Activated T-cell treated with anti-CD3 and anti-CD28 coated beads, Interleukin-2, amount 50 U/mL, for 1 hour (primary cell): ENCODE measurements at places on chromosomes 1 and 21.
A peak's percentile ranks its signal among the peaks of the same experiment; 100 is the strongest.

DNA sequence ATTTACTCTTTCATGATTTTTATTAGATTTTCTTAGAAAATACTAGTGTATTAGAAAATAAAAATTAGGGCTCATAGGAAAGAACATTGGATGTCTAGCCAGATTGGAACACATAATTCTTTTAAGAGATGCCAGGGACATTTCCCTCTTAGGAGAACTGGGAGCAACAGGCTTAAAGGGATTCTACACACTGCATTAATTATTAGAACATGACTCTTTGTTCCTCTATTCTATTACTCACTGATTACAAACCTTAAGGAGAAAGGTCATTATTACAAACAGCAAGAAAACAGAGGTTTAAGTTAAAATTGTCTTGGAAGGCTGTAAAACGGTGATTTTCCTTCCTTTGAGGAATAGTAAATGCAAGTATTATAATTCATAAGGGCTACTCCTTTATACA lies 32.9 kb upstream of the VAV3 start:
- DNase-seq, result no peak

- peak; percentile 48 for DNase-seq
Observed at GRCh38 chr1:202165267-202165941, 5.0 kb upstream of the PTPN7 start.

DNA sequence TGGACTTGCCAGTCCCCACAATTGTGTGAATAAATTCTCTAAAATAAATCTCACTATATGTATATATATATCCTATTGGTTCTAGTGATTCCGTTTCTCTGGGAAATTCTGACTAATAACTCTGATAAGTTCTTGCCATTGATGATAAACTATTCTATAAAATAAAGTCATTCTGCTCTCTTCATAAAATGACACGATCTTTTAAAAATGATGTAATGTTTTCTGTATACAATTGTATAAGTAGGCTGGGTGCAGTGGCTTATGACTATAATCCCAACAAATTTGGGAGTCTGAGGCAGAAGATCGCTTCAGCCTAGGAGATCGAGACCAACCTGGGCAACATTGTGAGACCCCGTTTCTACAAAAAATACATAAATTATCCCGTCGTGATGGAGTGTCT lies 541.0 kb upstream of the ADGRL4 start:
- DNase-seq, result no peak

- no peak for DNase-seq
Observed at GRCh38 chr1:5001466-5001865, 347.1 kb downstream of the AJAP1 start.

DNA sequence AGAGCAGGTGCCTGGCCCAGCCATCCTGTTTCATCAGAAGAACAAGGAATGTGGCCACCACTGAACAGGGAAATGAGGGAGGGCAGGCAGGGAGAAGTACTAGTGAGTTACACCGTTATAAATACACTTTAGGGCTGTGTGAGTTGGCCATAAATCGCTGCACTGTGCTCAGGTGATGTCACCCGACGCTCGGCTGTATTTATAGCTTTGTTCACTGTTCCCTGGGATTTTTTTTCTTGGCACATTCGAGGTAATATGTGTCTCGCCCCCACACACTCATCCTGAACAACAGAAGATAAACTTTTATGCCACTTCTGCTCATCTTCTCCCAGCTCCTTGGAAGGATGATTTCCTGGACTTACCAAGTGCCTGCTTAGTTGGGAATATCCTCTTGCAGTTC lies 9.0 kb upstream of the KIRREL1 start:
- no peak for DNase-seq

DNA sequence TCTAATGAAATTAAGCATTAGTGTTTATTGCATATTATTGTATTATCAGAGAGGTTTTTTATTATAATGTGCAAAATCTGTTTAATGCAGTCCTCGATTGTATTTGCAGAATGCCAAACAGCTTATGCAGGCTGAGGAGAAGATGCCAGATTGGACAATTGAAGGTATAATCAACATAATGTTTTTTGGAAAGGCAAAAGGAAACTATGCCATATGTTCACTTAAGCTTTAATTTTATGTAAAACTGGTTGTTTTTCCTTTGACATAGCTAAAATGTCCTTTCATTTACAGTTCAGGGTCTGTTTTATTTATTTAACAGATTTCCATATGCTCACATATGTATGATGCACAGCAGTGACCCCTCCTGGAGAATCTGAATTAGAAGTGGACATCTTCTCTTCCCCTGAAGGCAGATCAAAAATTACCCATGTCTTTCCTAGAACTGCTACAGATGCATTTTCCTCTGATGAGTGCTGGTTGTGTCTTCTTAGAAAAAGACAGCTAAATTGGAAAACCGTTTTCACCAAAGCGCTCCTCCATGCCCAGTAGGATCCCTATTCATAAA lies 143.5 kb upstream of the USH2A start:
- no peak for DNase-seq

DNA sequence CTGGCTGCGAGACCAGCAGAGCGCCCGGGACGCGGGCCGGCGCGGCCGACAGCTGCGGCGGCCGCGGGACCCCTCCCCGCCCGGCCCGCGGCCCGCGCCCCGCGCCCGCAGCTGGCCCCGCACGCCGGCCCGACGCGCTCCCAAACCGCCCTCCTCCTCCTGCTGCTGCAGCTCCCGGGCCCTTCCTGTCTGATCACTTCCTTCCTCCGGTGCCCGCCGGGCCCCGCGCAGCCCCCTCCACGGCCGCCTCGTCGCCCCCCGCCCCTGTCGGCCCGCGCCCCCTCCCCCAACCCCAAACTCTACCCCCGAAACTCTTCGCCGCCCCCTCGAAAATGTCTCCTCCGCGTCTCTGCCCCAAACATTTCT lies 594 bp downstream of the LUZP1 start:
- no peak for DNase-seq

GRCh38 chr1:206002871-206003801 lies at the start of gene RAB7B:
RAB7B (minus strand) TSS chr1:206003395; CDS start chr1:205994135, 9,260 bp downstream.
- DNase-seq, result no peak

GRCh38 chr1:234655328-234656069 lies 45.5 kb upstream of the IRF2BP2 start:
- no peak for DNase-seq

- no peak for DNase-seq
Observed at GRCh38 chr1:17540255-17541001, 930 bp downstream of the ARHGEF10L start.

- DNase-seq, result no peak
Observed at GRCh38 chr1:59136541-59137275, 160.2 kb upstream of the FGGY start.

DNA sequence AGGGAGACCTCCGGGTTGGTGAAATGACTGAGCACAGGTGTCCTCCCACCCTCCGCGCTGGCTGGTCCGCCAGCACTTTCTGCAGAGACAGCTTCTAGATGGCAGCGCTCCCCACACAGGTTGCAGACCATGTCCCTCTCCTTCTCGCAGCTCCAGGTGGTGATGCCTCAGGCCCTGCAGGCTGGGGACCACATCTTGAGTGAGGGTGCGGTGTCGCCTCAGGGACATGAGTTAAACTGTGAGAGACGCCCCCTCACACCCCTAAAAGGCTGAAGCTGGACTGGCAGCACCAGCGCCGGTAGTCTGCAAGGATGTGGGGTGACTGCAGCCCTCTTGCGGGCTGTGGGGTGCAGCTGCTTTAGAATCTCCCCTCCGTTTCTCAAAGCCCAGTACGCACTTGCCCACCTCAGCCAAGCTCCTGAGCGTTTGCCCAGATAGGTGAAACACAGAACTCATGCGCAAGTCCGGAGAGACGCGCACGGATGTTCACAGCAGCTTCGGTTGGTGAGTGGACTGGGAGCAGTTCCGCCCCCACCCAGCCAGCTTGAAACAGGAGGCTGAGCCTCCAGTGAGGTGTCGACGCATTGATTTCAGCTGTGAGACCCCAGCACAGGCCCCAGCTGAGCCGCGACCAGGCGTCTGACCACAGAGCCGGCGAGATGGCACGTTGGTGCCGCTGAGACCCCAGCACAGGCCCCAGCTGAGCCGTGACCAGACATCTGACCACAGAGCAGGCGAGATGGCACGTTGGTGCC lies 28.6 kb downstream of the COL6A1 start:
- DNase-seq, result no peak

- no peak for DNase-seq
Observed at GRCh38 chr1:228276901-228277490, 69.2 kb downstream of the OBSCN start.

DNA sequence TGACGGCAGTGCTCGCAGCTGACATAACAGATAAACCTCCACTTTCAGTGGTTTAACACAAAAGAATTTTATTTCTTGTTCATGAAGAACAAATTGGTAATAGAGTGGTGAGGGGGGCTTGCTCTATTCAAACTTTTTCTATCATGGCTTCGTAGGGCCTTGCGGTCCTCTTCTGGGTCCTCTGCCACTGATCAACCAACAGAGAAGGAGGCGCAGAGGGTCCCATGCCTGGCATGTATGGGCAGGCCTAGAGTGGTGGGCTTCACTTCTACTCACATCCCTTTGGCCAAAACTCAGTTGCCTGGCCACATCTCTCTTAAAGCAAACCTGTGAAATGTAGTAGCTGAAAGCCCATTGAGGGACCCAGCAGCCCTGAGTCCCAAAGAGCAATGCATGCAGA lies 460.5 kb downstream of the SIPA1L2 start:
- DNase-seq, result no peak

DNA sequence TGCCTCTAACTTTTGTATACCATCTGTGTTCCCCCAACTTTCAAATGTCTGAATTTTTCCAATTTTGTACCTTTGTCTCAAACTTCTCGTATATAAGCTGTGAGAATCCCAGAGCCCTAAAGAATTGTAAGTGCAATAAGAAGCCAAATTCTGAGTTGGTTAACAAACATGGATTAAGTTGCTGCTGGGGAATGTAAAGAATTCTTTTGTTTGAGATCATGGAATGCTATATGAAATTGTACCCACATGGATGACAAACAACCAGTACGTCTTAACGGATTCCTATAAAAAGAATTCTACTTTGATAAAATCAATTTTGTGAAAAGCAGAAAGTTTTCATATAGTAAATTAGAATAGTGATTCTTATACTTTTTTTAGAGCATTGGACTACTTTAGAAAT lies 72.4 kb upstream of the CYP2J2 start:
- no peak for DNase-seq

DNA sequence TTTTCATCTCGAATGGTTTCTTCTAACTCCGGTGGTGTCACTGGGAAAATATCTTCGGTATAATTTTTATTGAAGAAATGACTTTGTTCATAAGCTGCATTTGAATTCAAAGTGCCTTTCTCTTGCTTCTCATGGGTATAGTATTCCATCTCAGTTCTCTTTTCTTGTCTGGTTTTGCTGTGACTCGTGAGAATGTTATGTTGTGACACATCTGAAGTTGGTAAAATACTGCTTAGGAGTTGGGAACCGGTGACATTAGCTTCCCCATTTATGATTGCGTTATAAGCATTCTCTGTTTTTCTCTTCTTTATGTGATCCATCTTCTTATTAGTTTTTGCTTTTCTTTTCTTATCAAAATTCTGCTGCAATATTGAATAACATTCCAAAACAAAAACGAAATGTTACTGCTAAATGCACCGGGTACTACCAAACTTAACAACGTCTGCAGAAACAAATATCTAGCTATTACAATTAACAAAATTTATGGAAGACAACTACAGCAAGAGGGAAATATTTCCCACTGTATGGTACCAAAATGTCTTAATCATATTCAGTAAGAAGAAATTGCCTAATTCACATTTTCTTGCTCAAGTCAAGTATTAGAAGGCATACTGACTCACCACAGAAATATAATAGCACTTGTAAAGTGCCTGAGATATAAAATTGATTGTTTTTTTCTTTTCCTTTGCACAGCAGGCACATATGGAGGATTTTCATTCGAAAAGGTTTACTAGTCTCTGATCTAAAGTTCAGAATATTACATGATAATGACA lies 15.5 kb downstream of the LRIF1 start:
- DNase-seq, result no peak

- DNase-seq, result no peak
Observed at GRCh38 chr1:226233806-226234205, 10.3 kb downstream of the MIXL1 start.

GRCh38 chr1:143691971-143692529 lies 279.7 kb downstream of the FAM72C start:
- no peak for DNase-seq

GRCh38 chr1:235955777-235956176 lies 89.1 kb upstream of the LYST start:
- no peak for DNase-seq

DNA sequence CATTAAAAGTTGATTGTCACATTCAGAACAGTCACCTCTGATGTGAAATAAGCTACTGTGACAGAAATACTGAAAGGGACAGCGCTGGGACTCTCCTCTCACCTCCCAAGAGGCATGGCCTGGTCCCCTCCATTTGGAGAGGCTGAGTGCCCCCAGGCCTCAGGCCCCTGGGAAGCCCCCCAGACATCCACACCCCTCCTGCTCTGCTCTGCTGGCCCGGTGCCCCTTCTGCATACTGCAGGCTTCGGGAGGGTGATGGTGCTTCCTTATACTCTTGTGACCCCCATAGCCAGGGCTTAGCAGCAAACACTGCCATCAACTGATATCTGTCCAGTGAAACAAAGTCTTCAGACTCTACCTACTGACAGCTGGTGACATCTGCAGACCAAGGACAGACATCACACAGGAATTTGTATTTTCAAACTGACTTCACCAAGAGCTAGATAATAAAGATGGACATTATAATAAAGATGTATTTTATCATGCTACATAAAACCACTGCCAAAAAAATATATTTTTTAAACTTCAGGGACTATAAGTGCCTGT lies 36.9 kb downstream of the C2CD2 start:
- no peak for DNase-seq

- no peak for DNase-seq
Observed at GRCh38 chr21:14088391-14088790, 122.4 kb downstream of the LIPI start.

DNA sequence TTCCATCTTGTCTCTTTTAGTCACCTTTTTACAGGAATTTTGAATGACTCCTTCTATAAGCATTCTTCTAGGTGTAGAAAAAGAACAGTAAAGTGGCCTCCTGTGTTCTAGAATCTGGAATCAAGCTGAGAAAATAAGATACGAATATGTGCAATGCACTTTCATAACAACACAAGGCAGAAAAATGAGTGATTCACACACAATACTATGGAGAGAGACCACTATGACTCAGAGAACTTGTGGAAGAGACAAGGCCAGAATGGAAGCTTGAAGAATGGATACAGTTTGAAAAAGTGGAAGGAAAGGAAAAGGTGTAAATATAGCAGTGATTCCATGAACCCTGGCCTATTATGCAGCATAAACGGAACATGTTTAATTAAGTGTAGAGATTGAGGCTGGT lies 57.1 kb upstream of the SAMSN1 start:
- DNase-seq, result no peak

- DNase-seq, result no peak
Observed at GRCh38 chr1:90573736-90574135, 143.4 kb downstream of the BARHL2 start.

DNA sequence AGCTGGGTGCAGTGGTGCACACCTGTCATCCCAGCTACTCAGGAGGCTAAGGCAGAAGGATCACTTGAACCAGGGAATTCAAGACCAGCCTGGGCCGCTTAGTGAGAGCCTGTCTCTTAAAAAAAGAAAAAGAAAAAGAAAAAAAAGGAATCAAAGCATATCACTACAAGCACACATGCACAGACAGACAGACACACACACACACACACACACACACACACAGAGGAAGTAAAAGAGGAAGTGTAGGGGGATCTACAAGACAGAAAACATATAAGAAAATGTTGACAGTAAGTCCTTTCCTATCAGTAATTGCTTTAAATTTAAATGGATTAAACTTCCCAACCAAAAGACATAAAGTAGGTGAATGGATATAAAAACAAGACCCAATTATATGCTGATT lies 180.3 kb downstream of the FAF1 start:
- DNase-seq, result no peak
